ENCODE measurements at places on chromosomes 7 and 10.

GRCh38 chr10:44463511-44464121 is 78.7 kb upstream of the CXCL12 start:
- no peak for DNase-seq

GRCh38 chr10:56319386-56319785 is 41.7 kb downstream of the ZWINT start:
- no peak for DNase-seq

DNA sequence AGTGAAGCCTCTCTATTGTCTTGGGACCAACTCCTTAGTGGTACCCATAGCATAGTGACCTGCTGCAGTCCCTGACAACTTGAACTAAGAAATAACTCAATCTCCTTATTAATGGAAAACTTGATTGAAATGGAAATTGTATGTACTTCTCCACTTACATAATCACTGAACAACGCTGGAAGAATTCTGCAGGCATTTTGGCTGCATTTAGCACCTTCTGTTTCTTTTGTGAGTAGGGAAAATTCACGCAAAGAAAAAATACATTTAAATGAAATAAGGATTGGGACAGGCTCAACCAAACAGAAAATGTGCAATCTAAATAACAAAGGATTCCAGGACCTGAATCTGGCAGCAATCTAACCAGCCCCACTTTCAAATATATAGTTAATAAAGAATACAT is 126.9 kb upstream of the GHITM start:
- DNase-seq: no peak

- DNase-seq: peak; percentile 81
Observed at GRCh38 chr7:3065724-3066143, 22.1 kb upstream of the CARD11 start.

GRCh38 chr7:44768628-44769371 is 20.2 kb downstream of the ZMIZ2 start:
- DNase-seq: no peak

GRCh38 chr7:109663806-109664205 is 1094.1 kb downstream of the DNAJB9 start:
- no peak for DNase-seq

DNA sequence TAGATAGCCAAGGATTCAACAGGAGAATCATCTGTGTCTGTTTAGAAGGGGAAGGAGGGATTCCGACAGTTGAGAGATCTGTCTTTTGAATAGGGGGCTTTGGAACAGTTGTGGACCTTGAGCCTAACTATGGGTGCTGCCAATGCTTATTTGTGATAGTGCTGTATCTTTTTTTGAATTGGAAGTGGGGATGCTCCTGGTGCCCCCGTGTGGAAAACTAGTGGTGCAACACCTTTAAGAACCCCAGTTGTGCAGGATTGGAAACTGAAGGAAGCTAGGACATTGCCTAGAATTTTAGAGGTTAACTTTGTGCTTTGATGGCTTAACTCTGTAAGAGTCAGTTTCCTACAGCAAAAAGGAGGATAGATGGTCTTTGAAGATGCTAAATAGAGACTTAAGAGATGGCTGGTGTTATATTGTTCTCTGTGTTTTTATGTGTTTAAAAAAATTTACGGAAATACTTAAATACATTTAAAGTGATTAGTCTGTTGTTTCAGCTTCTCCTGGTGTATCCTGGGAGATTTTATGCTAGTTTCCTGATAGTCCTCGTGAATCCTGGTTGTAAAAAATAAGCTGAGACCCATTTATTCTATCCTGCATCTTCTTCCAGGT is 69.3 kb downstream of the AP3M1 start:
- DNase-seq: peak; percentile 40

- no peak for DNase-seq
Observed at GRCh38 chr10:128281861-128282260, 155.6 kb upstream of the MKI67 start.

GRCh38 chr10:20474064-20474463 is 423.0 kb downstream of the NEBL start:
- DNase-seq: no peak

GRCh38 chr10:120514035-120514620 is 57.1 kb downstream of the PLPP4 start:
- peak; percentile 77 for DNase-seq

GRCh38 chr7:106089647-106090046 is 22.5 kb downstream of the SYPL1 start:
- no peak for DNase-seq

DNA sequence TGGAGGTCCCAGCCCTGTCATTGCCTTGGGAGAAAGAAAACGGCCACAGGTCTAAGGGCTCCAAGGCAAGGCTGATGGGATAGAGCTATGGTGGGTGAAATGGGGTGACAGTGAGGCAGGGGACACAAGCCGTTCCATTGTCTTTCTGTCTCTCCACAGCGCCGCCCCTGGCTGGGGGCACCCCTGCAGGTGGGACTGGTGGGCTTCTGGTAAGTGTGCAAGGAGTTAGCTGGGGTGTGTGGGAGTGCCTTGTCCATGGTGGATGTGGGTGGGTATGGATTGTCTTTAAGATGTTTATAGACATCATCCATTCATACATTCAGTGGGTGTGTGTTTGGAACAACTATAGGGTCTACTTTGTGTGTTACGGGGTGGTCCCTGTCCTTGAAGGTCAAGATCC is 7.5 kb downstream of the SFXN3 start:
- peak; percentile 71 for DNase-seq

DNA sequence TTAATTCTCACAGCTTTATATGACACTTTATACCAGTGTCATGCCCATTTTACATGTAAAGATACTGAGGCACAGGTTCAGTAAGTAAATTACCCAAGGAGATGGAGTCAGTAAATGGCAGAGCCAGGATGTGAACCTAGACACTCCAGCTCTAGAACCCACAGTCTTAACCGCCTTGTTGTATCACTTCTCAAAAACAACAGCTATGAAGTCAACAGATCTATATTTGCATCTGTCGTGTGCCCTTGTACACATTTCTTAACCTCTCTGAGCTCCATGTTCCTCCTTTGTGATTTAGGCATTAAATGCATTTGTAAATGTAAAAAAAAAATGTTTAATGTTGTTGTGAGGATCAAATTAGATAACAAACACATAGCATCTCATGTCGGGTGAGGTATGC is 716.2 kb downstream of the SUGCT start:
- DNase-seq: no peak

- DNase-seq: no peak
Observed at GRCh38 chr7:121331574-121331973, 2.8 kb downstream of the WNT16 start.

DNA sequence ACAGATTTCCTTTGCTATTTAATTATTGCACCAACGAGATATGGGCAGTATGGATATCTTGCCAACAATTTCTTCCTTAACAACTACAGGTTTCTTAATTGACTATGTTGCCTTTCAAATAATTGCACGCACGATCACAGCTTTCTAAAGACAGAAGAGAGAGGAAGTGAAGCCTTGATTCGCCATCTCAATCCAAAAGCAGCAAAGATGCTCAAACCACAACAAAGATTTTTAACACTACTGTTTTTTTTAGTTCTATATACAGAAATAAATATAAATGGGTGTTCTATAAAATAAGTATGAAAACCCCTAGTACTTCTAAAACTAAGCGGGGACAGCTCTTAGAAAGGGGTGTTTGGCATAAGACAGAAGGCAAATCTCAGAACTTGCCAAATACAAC is 251.3 kb downstream of the SFMBT2 start:
- no peak for DNase-seq

DNA sequence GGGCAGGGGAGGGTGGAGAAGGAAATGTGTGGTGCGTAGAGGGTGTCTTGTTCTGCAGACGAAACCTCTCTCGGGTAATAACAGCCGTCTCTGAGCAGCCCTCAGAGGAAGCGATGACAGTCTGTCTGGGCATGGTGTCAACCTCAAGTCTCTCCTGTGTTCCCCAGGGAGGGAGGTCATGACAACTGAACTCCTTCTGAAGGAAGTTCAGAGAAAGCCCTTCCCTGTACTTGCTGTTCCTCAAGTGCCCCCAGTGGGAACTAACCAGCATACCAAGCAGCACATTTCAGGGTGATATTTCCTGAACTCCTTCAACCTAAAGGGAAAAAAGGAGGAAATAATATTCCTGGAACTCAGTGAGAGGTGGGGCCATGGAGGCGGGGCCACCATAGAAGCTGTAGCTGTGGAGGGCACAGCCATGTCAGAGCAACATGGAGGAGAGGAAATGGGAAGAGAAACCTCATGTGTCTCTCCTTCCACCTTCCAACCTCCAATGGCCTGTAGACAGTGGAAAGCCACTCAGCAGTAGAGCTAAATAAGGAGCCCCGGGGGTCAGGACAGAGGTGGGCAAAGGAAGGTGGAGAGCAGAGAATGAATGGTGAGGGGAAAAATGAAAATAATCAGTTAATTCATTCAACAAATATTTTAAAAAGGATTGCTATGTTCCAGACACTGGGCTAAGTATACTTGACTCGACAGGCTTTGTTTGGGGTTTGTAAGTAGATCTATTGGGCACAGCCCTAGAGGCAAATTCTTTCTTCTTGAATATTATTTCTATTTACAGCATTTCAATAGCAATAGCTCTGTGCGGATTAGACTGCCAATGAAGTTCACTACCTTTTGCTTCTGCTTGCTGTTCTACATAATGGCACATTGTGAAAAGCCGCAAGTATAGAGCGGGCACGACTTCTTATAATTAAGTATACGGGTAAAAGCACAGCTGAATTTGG is 61.0 kb upstream of the AOAH start:
- no peak for DNase-seq

DNA sequence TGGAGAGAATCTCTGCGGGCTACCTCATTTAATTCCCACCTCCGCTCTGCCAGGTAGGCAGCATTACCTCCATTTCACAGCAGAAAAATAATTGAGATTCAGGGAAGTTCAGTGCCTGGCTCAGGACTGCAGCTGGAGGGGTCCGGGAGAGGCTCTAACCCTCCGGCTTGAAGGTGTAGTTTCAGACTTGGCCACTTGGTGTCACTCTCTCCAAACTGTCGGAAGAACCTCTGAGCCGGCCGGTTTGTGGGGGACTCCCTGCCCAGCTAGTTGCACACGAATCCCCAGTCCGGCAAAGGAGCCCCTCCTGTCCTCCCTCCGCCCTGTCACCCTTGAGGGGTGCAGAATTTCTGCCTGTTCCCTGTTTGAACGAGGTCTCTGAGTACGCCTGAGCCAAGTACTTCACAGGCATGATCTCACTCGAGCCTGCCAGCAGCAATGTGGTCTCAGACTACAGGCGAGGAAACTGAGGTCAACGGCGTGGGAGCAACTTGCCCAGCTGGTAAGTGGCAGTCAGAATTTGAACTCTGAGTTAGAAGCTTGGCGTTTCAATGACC is 144.7 kb upstream of the ZNF716 start:
- DNase-seq: no peak

- DNase-seq: no peak
Observed at GRCh38 chr7:79615466-79615865, 162.0 kb upstream of the MAGI2 start.

GRCh38 chr7:97116308-97116707 is 1.2 kb upstream of the SDHAF3 start:
- no peak for DNase-seq

GRCh38 chr10:99431190-99431760 is 851 bp upstream of the GOT1 start:
- DNase-seq: peak; percentile 53

DNA sequence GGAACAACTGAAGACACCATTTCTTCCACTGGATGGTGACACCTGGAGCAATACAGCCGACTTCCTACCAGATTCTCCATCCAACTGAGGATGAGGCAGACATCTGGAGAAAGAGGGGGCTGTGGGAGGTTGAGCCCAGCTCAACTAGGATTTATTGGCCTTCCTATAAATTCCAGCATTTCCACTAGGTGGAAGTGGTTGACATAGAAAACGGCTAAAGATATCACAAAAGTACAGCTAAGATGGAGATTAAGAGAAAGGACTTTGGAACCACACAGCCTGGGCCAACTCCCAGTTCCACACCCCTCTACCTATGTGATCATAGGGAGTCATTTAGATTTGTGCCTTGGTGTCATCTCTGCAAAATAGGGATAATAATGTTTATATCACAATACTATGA is 61.3 kb upstream of the CAV2 start:
- DNase-seq: no peak

DNA sequence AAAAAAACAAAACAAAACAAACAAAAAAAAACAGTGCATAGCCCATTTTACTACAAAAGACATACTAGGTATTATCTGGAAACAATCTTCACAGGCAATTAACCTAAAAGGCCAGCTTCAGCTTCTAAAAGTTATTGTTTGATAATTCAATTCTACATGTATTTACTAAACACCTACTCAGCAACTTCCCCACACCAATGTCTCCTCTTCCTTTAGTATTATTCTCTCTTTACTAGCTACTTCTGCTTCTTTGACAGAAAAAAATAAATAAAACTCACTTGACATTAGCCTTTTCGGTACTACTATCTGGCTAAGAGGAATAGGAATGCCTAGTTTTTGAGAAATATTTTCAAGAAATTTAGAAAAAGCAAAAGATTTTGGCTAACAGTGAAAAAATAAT is 2.8 kb downstream of the TM9SF3 start:
- DNase-seq: no peak

- DNase-seq: no peak
Observed at GRCh38 chr7:122709930-122710646, 7.4 kb upstream of the RNF148 start.

GRCh38 chr10:30114881-30115625 is 55.7 kb upstream of the JCAD start:
- no peak for DNase-seq

DNA sequence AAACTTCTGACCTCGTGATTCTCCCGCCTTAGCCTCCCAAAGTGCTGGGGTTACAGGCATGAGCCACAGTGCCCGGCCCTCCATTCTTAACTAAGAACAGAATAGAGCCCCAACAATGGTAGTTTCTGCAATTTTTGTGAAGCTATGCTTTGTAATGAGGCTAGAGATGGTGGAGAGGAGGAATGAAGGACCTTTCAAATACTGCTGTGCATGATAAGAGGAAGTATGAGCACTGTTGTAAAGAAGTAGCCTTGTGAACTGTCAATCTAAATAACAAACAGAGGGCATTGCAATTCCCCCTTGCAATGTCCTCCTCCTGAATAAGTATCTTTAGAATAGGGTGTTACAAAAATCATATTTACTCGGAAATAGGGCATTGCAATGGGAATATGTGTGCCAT is 70.2 kb downstream of the EVX1 start:
- DNase-seq: no peak

DNA sequence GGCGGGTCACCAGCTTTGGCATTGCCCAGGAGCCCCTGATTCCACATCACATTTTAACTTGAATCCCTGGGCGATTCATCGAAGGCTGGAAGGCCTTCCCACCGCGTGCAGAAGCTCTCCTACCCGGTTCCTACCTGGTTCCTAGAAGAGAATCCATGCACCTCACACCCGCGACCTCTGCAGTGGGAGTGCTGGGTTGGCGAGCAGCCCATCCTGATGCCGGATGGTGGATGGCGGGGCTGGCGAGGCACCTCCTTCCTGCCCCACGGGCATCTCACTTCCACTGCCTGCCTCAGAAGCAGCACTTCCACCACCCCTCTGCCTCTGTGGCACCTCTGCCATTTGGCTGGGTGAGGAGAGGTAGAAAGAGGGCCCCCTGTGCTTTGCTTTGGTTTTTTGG is 32.0 kb downstream of the NUB1 start:
- no peak for DNase-seq
